Fibroblast of villous mesenchyme (primary cell): ENCODE measurements at places on chromosomes 11 and 22. TPM values are rescaled to one million over a fixed set of nuclear protein-coding genes. Genes with fewer than 3 reads are reported as not detected.

Gene NAALADL1
- 23.7 and 27.4 TPM in 2 replicates for total RNA-seq

Gene RPS19BP1
- 44.0 and 57.0 TPM in 2 replicates for total RNA-seq

Gene OR52I1
- total RNA-seq: under 0.01 TPM in 1 of 2 replicates, not detected in the other

Gene SLC17A6
- not detected in 2 replicates for total RNA-seq

Gene DDX17
- 454 and 540 TPM in 2 replicates for total RNA-seq

Gene INSC
- under 0.01 and 0.32 TPM in 2 replicates for total RNA-seq

Gene CABP4
- not detected in 2 replicates for total RNA-seq

Gene ARHGAP20
- 4.2 and 7.3 TPM in 2 replicates for total RNA-seq
